Stimulated activated CD4-positive, alpha-beta T cell treated with anti-CD3 and anti-CD28 coated beads, TNF-alpha, amount 100 ng/mL, for 48 hours (primary cell): ENCODE measurements at places on chromosomes 4 and X.
A peak's percentile ranks its signal among the peaks of the same experiment; 100 is the strongest.

DNA sequence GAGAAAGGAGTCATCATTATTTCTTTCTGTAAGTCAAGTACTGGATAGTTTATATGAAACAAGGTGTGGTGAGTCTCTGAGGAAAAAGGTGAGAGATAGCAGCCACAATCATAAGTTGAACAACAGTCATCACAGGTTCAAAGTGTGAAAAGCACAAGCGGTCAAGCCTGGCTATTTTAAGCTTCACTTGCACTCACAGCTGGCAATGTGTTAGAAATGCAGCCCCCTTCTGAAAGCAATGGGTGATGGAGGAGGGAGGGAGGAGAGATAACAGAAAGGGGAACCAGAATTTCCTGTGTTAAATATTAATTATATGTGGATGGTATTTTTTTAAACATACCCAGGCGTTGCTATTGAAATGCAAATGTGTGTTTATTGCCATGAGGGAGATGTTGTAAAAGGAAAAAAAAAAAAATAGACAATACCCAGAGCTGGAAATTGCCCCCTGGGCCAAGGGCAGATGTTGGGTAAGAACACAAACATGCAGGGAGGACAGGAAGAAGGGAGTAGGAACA lies 26.9 kb upstream of the BMP3 start:
- no peak for DNase-seq

DNA sequence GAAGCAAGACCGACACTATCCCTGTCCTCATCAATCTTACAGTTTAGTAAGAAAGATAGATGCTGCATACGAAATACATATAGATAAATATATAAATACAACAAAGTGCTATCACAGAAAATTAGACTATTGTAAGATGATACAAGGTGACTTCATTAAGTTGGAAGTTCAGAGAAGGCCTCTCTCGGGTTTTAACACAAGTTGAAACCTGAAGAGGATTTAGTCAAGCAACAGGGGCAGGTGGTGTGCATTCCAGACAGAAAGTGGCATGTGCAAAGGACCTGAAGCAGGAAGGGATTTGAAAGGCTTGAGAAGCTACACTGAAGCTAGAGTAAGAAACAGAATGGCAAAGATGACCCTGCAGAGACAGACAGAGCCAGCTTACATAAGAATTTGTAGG lies 36.5 kb downstream of the USP46 start:
- DNase-seq: no peak

DNA sequence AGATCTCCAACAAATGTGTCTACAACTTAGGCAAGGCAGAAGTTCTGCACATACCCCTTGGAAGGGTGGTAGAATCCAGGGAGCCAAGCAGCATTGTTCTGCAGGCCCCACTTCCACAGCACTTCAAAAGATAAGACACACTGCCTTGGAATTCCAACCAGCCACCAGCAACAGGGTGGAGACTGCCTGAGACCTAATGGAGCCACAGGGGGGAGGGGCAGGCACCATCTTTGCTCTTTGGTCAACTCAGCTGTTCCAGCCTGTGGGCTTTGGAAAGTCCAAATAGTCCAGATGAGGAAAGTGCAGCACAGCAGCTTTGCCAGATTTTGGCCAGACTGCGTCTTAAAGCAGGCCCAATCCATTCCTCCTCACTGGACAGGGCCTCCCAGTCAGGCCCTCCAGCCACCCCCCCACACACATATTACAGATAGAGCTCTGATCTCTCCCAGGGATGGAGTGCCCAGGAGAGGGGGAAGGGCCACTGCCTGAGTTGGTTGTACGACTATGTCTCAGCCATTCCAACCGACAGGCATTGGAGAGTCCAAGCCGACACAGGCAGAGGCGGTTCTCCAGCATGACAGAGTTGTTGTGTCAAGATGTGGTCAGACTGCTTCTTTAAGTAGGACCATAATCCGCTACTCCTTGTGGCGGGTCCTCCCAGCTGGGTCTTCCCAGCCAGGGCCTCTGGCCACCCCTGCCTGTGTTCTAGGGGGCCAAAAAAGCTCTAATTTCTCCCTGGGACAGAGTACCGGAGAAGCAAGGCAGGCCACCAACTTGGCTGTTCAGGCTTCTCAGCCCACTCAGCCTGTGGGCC lies 42.5 kb upstream of the ANTXR2 start:
- no peak for DNase-seq

- no peak for DNase-seq
These were observed 703.5 kb downstream of the FAT4 start for GRCh38 chr4:126018274-126018673.

DNA sequence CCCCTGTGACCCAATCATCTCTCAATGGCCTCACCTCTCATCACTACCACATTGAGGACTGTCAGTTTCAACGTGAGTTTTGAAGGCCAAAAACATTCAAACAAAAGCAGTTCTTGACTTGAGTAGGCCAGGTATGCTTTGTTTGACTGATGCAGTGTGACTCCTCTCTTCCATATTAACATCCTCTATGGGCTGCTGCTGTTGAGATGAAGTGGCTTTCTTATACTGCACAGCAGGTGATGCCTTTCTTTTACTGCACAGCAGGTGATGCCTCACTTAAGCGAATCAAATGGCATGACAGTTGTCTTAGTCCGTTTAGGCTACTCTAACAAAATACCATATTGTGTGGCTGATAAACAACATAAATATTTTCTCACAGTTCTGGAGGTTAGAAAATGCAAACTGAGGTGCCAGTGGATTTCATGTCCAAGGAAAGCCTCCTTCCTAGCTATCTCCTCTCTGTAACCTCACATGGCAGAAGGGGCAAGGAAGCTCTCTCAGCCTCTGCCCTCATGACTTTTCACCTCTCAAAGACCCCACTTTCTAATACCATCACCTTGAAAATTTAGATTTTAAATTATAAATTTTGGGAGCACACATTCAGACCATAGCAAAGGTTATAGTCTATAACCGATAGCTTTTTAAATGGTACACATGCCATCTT lies 2267.9 kb upstream of the AGA start:
- no peak for DNase-seq

DNA sequence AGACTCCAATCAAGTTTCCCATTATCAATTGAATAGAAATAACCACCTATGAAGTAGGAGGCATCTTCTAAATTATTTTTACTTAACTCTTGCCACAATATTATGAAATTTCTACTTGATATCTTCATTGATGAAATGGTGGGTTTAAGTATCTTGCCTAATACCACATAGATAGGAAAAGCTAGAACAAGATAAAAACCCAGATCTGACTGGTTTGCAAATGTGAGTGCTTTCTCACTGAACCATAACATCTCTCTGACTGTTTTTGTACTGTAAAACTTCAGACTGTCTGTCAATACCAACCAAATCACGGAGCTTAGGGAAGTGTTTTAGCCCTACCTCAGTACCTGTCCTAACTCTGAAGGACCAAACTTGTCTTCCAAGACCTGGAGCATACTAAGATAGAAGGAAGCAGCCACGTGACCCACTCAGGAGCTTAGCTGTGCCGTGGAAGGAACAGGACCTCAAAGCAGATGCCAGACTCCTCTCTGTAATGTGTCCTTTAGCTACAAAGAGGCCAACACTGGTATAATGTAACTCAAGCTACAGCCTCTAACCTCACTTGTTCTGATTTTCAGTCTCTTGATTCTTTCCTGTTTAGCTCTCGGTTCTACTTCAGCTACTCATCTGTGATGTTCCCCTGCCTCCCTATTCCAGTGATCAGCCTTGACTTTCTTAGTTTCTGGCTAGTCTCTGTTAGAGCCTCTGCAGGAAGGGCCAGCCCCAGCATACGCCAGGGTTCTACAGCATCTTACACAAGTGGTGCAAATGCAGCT lies 84.4 kb downstream of the LRP2BP start:
- DNase-seq: no peak

- no peak for DNase-seq
These were observed 25.6 kb downstream of the FHDC1 start for GRCh38 chr4:152961773-152962115.

- no peak for DNase-seq
These were observed 3.8 kb upstream of the AMMECR1 start for GRCh38 chrX:110321670-110322069.

DNA sequence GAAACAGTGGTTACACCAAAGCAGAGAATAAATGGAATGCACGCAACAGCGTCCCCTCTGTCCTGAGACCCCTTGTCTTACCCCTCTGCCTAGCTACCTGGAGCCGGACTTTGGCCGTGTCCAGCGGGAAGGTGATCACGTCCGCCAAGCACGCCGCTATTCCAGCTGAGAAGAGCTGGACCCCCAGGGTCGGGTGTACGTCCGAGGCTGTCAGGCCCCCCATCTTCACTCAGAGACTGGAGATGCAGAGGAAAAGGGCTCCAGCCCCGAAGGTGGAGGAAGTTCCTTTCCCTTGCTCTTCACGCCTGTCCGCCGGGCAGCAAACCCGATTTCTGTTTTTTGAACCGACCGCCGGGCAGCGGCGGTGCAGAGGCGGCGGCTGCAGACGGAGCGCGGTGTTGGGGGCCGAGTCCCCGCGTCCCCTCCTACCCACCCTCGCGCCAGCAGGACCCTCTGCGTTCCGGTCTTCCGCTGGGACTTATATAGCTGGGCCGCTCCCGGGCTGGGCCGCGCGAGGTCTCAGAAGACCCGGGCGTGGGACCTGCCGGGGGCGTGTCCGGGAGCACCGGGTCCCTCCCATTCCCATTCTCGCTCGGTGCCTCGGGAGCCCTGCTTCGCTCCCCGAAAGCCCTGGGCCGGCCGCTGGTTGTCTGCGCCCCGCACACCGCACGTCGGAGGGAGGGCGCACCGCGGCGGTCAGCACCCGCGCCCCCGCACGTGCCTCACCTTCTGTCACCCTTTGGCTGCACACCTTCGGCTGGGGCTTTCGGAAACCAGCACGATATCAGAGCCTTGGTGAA lies at the start of gene UCP1:
Gene UCP1, minus strand, starts transcription at position 455 of the 800 bp plus-strand sequence. Its CDS starts 232 bp downstream, at position 223.
- no peak for DNase-seq

DNA sequence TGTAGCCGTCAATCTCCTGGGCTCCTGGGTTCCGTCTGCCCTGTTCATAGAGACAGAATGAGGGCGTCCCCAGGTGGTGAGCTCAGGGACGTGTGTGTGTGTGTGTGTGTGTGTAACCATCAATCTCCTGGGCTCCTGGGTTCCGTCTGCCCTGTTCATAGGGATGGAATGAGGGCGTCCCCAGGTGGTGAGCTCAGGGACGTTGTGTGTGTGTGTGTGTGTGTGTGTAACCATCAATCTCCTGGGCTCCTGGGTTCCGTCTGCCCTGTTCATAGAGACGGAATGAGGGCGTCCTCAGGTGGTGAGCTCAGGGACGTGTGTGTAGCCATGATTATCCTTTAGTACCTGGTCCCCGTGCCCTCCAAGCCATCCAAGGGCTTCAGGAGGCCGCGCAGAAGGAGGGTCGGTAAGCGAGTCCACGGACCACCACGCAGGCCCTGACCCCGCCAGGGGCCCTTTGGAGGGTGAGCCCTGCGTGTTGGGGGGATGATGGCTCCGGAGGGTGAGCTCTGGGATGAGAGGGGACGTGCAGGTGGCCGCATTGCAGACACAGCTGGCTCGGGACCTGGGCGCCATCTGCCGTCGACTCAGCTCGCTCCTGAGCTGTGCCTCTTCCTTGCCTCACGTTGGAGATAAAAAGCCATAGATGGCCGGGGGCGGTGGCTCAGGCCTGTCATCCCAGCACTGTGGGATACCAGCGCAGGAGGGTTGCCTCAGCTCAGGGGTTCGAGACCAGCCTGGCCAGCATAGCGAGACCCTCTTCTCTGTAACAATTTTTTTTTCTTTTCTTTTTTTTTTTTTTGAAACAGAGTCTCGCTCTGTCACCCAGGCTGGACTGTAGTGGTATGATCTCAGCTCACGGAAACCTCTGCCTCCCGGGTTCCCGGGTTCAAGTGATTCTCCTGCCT lies 5.4 kb upstream of the GTPBP6 start:
- DNase-seq: no peak

DNA sequence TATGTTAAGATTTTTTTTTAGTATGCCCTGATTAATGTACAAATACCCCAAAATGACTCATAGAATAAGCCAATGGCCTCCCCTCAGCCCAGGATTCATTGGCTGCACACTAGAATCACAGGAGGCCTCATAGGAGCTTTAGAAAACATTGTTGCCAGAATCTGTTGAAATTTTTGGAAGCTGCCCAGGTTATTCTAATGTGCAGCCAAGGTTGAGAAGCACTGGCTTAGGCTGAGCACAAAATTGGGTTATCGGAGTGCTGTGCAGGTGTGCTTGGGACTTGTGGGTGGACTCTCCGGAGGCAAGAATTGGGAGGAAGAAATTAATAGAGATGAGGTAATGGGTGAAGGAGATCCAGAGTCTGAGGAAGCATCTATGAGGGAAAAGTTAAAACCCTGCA lies 41.3 kb upstream of the VCX start:
- no peak for DNase-seq

GRCh38 chr4:174260099-174260498 lies 23.4 kb downstream of the FBXO8 start:
- DNase-seq: no peak

- no peak for DNase-seq
These were observed 898 bp upstream of the NDP start for GRCh38 chrX:43974100-43974475.

DNA sequence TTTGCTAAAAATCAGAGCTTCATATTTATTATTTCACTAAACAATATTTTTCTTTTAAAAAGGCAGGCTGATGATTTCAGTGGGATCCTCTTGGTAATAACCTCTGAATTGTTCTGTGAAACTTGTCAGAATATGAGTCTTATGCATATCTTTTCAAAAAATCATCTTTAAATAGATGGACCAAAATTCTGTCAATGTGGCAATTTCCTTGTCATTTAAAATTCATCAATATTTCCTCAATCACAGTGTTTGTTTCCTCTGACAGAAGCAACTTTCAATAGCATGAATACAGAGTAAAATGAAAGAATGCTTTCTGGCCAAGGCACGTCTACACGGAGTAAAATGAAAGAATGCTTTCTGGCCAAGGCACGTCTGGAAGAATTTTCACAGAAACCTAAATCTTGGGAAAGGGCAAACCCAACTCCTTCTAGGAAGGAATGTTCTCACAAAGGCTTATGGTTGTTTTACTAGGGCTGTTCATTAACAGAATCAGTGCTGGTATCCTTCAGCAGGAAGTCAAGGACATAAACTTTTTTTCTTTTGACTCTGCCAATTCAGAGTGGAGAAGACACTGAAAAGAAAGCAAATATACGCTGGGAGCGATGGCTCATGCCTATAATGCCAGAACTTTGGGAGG lies 99.0 kb upstream of the GPR34 start:
- DNase-seq: no peak

- DNase-seq: no peak
These were observed 64.6 kb downstream of the SLAIN2 start for GRCh38 chr4:48405924-48406323.

DNA sequence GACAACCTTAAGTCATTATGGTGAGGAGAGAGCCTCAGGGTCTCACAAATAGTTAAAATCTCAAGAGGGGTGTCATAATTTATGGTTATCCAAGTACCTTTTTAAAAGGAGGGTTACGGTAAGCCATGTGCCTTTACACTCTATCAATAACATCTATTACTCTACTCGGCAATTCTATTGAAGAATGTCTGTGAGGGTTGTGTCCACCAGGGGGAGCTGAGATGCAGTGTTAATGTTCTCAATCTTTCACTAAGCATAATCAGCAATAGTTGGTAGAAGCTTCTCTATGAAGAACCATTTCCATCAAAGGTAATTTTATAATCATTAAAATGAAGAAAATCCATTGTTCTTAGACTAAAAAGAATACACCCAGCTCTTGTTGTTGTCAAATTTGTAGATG lies 457.4 kb downstream of the CENPC start:
- peak; percentile 17 for DNase-seq
